Spleen (tissue), 13 donors: ENCODE measurements at places on chromosomes 2 and 18. TPM values are rescaled to one million over a fixed set of nuclear protein-coding genes. Genes with fewer than 3 reads are reported as not detected.

DNA sequence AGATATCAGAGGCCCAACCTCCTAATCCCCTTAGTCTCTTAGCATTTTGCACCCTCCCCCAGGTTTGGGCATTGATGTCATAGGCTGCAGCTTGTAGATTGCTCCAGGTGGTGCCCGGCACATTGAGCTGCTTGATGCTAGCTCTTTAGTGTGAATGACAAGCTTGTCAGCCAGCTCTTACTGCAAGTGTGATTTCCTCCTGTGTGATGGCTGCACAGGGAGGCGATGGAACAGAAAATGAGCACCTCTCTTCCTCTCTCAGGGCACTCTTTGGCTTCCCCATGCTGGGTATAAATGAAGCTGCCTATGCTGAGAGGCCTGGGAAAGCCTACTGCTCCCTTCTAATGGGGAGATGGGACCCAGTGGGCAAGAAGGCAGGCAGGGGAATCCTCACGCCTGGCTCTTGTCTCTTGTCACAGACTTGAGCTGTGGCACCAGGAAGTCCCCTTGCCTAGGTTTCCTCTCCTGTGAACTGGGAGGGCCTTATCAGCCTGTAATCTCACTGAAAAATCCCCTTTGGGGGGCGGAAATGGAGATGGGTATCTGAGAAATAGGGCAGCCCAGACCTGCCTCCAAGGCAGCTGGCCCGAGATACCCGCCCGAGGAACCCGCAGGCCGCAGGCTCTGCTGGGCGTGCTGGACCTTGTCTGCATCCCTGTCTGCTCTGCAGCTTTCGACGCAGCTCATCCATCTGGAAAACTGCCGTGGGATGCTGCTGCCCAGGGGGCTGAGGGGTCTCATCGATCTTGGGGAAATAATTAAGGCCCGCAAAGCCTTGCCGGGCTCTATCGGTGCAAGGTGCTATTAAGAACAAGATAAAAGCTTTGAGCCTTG, 163.5 kb upstream of the CXCR4 start:
- H3K27ac ChIP-seq: peak overlapping the region; percentile 42
- no peak for DNase-seq
- H3K27me3 ChIP-seq: no peaks in the 10 kb centered on the region
- peaks cover 54% of the 10 kb centered on the region for H3K4me1 ChIP-seq

DNA sequence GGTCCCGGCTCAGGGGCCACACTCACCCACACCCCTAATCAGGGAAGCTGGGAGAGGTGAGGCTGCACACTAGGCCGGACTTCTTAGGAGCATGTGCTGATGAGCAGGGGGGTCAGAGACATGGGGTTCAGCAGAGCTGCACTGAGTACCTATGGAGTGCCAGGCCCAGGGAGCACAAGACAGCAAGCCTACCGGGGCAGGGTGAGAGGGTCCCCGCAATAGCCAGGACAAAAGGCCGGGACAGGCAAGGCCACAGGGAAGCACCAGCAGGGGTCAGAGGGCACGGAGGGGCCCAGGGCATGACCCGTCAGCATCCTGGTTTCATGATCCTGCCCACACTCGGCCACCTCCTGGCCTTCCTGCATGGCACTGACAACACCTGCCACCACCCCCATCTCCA, 73.5 kb downstream of the TNS1 start:
- H3K27ac ChIP-seq: peak overlapping the region; percentile 84
- H3K36me3 ChIP-seq: no peaks in the 10 kb centered on the region
- no peak overlapping the region for H3K4me3 ChIP-seq
- no peak for DNase-seq
- H3K4me1 ChIP-seq: peaks cover 75% of the 10 kb centered on the region

Gene ID2
- 59.7 TPM for polyA plus RNA-seq

Gene GALR1
- not detected for polyA plus RNA-seq

GRCh38 chr2:85395912-85396475, 14.2 kb downstream of the CAPG start:
- H3K4me1 ChIP-seq: peaks cover 18% of the 10 kb centered on the region
- DNase-seq: peak; percentile 35
- no peak overlapping the region for H3K4me3 ChIP-seq
- H3K27me3 ChIP-seq: no peaks in the 10 kb centered on the region
- H3K27ac ChIP-seq: no peak overlapping the region
- H3K36me3 ChIP-seq: peaks cover 22% of the 10 kb centered on the region

GRCh38 chr2:65055422-65056214, 598 bp upstream of the CEP68 start:
- no peaks in the 10 kb centered on the region for H3K36me3 ChIP-seq
- peak overlapping the region; percentile 96 for H3K4me3 ChIP-seq
- peak; percentile 95 for DNase-seq
- no peaks in the 10 kb centered on the region for H3K27me3 ChIP-seq
- H3K4me1 ChIP-seq: peaks cover 62% of the 10 kb centered on the region

GRCh38 chr2:209321076-209321475, 102.8 kb upstream of the MAP2 start:
- DNase-seq: no peak
- no peaks in the 10 kb centered on the region for H3K27me3 ChIP-seq
- no peaks in the 10 kb centered on the region for H3K4me1 ChIP-seq
- no peak overlapping the region for H3K4me3 ChIP-seq
- H3K36me3 ChIP-seq: no peaks in the 10 kb centered on the region
- no peak overlapping the region for H3K27ac ChIP-seq

GRCh38 chr2:232502911-232503808, 15.5 kb upstream of the ECEL1 start:
- H3K27ac ChIP-seq: no peak overlapping the region
- H3K36me3 ChIP-seq: no peaks in the 10 kb centered on the region
- H3K27me3 ChIP-seq: peaks cover 28% of the 10 kb centered on the region
- peak overlapping the region; percentile 39 for H3K4me3 ChIP-seq
- H3K4me1 ChIP-seq: no peaks in the 10 kb centered on the region
- no peak for DNase-seq

- no peak for DNase-seq
- H3K4me1 ChIP-seq: no peaks in the 10 kb centered on the region
- no peak overlapping the region for H3K27ac ChIP-seq
- no peak overlapping the region for H3K4me3 ChIP-seq
These were observed 45.1 kb upstream of the RAB27B start for GRCh38 chr18:54783139-54783538.

Gene STAT4
- polyA plus RNA-seq: 4.1 TPM

DNA sequence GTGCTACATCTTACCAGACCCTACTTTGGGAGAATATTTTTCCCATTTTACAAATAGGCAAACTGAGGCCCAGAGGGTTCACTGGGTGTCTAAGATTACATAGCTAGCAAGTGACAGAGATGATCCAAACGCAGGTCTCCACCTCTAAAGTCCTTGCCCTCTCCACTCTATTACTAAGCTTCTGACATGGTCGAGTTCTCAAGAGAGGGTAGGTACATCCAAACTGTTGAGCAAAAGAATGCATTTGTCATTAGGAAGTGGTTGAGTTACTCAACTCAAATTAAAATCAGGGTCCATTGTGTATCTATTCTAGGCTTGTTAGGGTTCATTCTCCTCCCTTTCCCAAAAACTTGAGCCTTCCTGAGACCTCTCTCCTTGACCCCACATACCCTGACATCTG, 680.6 kb upstream of the FANCL start:
- H3K27me3 ChIP-seq: no peaks in the 10 kb centered on the region
- no peak overlapping the region for H3K27ac ChIP-seq
- H3K4me3 ChIP-seq: no peak overlapping the region

- H3K4me3 ChIP-seq: peak overlapping the region; percentile 53
- peaks cover 5% of the 10 kb centered on the region for H3K27me3 ChIP-seq
- peak overlapping the region; percentile 71 for H3K27ac ChIP-seq
These were observed 48.0 kb downstream of the KCNIP3 start for GRCh38 chr2:95345081-95345562.

Gene RESP18
- polyA plus RNA-seq: not detected

DNA sequence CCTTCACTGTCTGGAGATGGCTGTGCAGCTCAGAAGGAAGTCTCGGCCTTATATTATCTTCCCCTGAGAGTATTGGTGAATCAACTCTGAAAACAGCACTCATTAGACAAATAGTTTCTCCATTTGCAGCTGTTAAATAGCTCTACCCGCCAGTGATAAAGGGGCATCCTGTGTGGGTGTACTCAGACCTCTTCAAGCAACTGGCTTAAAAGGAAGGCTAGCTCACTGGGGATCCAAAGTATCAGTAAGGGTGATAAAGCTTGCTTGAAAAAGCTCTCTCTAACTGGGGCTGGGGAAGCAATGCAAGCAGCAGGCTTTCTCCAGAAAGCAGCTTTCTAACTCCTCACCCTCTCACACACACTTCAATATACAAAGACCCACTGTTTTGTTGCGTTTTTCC, 64.9 kb upstream of the PSMD14 start:
- peaks cover 33% of the 10 kb centered on the region for H3K27me3 ChIP-seq
- peaks cover 16% of the 10 kb centered on the region for H3K4me1 ChIP-seq
- H3K36me3 ChIP-seq: no peaks in the 10 kb centered on the region
- no peak for DNase-seq
- H3K4me3 ChIP-seq: no peak overlapping the region
- peak overlapping the region; percentile 43 for H3K27ac ChIP-seq

DNA sequence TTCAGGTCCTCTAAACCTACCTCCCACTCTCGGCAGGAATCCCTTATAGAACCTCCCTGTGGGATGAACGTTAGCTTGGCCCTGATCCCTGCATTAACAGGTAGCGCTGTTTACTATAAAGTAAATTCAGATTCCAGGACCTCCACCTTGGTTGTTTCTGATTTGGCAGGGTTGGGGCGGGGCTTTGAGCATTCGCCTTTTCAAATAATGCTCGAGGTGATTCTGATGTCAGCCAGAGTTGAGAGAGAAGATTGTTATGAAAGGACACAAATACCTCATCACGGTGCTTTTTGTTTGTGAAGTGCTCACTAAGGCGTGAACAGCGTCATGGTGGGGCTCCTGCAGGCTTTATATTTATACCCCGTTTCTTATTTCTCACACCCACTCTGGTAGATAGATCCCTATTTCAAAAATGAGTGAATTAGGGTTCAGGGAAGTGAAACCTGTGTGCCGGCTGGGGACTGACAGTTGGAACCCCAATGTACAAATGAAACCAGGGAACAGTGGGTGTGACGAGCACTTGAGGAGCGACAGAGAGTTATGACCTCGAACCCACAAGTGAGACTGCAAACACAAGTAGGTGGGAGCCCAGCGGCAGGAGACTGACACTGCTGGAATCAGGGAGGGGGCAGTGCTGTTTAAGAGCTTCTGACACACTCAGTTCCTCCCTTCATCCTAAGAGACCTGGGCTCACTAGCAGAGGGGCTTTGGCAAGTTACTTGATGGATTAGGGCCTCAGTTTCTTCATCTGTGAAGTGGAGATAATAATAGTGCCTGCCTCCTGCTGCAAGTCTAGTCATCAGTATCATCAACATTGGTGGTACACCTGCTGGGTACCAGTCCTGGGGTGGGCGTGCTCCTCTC, 14.2 kb upstream of the CXCR4 start:
- H3K4me3 ChIP-seq: peak overlapping the region; percentile 8
- no peaks in the 10 kb centered on the region for H3K36me3 ChIP-seq
- H3K27ac ChIP-seq: peak overlapping the region; percentile 95
- no peaks in the 10 kb centered on the region for H3K27me3 ChIP-seq

Gene YIPF4
- polyA plus RNA-seq: 14.1 TPM

- no peaks in the 10 kb centered on the region for H3K36me3 ChIP-seq
- no peaks in the 10 kb centered on the region for H3K27me3 ChIP-seq
- no peaks in the 10 kb centered on the region for H3K4me1 ChIP-seq
- H3K4me3 ChIP-seq: no peak overlapping the region
These were observed 16.7 kb downstream of the TSN start for GRCh38 chr2:121771976-121772742.

DNA sequence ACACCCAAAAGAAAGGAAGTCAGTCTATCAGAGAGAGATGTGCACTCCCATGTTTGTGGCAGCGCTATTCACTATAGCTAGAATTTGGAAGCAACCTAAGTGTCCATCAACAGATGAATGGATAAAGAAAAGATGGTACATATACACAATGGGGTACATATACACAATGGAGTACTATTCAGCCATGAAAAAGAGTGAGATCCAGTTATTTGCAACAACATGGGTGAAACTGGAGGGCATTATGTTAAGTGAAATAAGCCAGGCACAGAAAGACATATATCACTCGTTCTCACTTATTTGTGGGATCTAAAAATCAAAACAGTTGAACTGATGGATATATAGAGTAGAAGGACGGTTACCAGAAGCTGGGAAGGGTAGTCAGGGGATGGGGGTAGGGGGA, 99.9 kb upstream of the ZNF516 start:
- no peak for DNase-seq
- no peak overlapping the region for H3K4me3 ChIP-seq
- no peak overlapping the region for H3K27ac ChIP-seq
- H3K27me3 ChIP-seq: no peaks in the 10 kb centered on the region
- no peaks in the 10 kb centered on the region for H3K36me3 ChIP-seq

- H3K27me3 ChIP-seq: no peaks in the 10 kb centered on the region
- DNase-seq: no peak
- peaks cover 7% of the 10 kb centered on the region for H3K36me3 ChIP-seq
- no peak overlapping the region for H3K4me3 ChIP-seq
- H3K27ac ChIP-seq: peak overlapping the region; percentile 66
- H3K4me1 ChIP-seq: peaks cover 23% of the 10 kb centered on the region
These were observed 78.3 kb downstream of the STPG4 start for GRCh38 chr2:47076586-47077441.

Gene AMER3
- not detected for polyA plus RNA-seq

- H3K4me1 ChIP-seq: peaks cover 14% of the 10 kb centered on the region
- H3K27ac ChIP-seq: peak overlapping the region; percentile 5
- DNase-seq: no peak
- H3K36me3 ChIP-seq: no peaks in the 10 kb centered on the region
These were observed 146.5 kb downstream of the FAM210A start for GRCh38 chr18:13579874-13580273.

GRCh38 chr2:241950413-241951315, 81.1 kb downstream of the RTP5 start:
- peak; percentile 89 for DNase-seq
- H3K27ac ChIP-seq: no peak overlapping the region
- H3K27me3 ChIP-seq: no peaks in the 10 kb centered on the region
- H3K36me3 ChIP-seq: no peaks in the 10 kb centered on the region
- peaks cover 2% of the 10 kb centered on the region for H3K4me1 ChIP-seq

- no peak overlapping the region for H3K4me3 ChIP-seq
- H3K36me3 ChIP-seq: no peaks in the 10 kb centered on the region
- no peak for DNase-seq
- no peaks in the 10 kb centered on the region for H3K27me3 ChIP-seq
These were observed 720.5 kb downstream of the MBD2 start for GRCh38 chr18:53503914-53504441.

DNA sequence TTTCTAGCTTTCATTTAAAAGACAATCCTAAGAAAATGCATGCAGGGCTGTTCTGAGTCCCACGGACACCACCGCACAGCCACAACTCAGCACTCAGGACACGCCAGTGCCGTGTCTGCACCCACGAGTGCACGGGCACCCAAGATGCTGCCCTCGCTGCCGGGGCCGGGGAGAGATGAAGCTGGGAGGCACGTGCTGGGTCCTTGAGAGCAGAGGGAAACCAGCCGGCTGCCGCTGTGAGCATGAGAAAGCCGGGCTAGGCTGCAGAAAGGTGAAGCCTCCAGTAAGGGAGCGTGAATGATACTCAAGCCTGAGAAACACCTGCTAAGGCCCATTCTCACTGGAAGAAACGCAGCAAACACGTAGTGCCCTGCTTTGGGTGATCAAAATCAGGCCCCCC, 4.8 kb downstream of the COPS9 start:
- H3K27me3 ChIP-seq: no peaks in the 10 kb centered on the region
- no peak overlapping the region for H3K4me3 ChIP-seq
- peak; percentile 53 for DNase-seq
- H3K4me1 ChIP-seq: peaks cover 10% of the 10 kb centered on the region
- H3K36me3 ChIP-seq: peaks cover 64% of the 10 kb centered on the region
